ENCODE measurements at places on chromosomes 7 and 10. TPM values are rescaled to one million over a fixed set of nuclear protein-coding genes. Genes with fewer than 3 reads are reported as not detected.

TUBGCP2 gene
- total RNA-seq: 61.4 TPM

CYP26C1 gene
- total RNA-seq: 0.35 TPM

FAM25G gene
- not detected for total RNA-seq

NUDT13 gene
- total RNA-seq: 3.3 TPM

VSTM4 gene
- total RNA-seq: 8.5 TPM

CDC14C gene
- not detected for total RNA-seq

GRM3 gene
- not detected for total RNA-seq

COL28A1 gene
- total RNA-seq: 5.8 TPM

HSPA12A gene
- total RNA-seq: 33.5 TPM

FGL2 gene
- total RNA-seq: 96.9 TPM

CXCL12 gene
- 99.5 TPM for total RNA-seq

C10orf90 gene
- total RNA-seq: not detected

NPFFR1 gene
- 0.09 TPM for total RNA-seq

PDZD7 gene
- 1.6 TPM for total RNA-seq

GPR37 gene
- total RNA-seq: 4.4 TPM

FAM241B gene
- 7.6 TPM for total RNA-seq

PNLIPRP1 gene
- not detected for total RNA-seq

OR2A5 gene
- total RNA-seq: not detected

CALHM2 gene
- 26.0 TPM for total RNA-seq

DKK1 gene
- total RNA-seq: 1.5 TPM

TMEM26 gene
- total RNA-seq: 1.2 TPM

BET1 gene
- 25.8 TPM for total RNA-seq

CYP3A7 gene
- not detected for total RNA-seq

SNCG gene
- 41.3 TPM for total RNA-seq
